ENCODE measurements at places on chromosomes 16 and 17. TPM values are rescaled to one million over a fixed set of nuclear protein-coding genes. Genes with fewer than 3 reads are reported as not detected.

GRCh38 chr17:20073055-20073979, 64.2 kb downstream of the SPECC1 start:
- no peak for ATAC-seq

DNA sequence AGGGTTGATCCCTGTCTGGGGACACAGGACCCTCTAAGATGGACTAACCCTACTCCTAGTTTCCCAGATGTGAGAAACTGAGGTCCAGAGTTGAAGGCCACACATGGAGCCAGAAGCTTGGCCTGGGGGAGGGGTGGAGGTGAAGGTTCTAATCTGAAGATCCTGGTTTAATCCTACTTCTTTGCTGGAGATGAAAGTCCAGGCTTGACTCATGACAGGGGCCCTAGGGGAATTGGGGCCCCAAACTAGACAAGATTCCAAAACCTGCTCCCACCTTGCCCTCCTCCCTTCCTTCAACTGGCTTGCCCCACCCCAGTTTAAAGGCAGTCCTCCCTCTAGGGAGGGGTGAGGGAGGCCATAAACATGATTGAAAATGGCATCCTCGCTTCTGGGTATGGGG, 21.6 kb downstream of the IGF2BP1 start:
- ATAC-seq: no peak

DNA sequence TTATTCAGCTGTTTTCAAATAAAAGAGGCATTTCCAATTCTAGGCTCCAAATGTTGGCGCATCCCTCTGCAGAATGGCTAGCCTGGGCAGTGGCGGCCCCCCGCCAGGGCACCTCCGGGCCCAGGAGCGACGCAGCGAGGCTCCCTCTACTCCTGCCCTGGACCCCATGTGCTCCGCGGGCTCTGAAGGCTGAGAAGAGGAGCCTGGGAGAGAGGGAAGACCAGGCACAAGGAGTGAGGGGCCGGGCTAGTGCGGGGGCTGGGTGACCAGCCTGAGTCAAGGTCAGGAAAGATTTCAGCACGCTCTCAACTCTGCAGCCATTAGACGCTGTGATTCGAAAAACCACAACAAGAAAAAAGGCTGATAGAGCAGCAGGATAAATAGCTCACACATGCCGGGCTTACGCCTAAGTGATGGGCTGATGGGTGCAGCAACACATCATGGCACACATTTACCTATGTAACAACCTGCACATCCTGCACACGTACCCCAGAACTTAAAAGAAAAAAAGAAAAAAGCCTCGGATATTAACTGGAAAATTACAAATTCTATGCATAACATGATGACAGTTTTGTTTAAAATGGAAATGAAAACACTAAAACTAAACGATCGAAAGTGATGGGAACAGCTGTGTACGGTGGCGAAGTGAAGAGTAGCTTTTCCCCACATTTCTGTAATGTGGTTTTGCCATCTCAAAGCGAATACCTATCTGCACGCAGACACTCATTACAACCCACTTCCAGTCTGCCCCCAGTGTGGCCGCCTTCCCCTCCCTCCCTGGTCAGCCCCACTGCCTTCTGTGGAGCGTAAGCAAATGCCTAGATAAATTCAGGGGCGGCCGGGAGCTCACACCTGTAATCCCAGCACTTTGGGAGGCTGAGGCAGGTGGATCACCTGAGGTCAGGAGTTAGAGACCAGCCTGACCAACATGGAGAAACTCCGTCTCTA, 44.4 kb downstream of the MAP1LC3B start:
- peak; percentile 87 for ATAC-seq

DNA sequence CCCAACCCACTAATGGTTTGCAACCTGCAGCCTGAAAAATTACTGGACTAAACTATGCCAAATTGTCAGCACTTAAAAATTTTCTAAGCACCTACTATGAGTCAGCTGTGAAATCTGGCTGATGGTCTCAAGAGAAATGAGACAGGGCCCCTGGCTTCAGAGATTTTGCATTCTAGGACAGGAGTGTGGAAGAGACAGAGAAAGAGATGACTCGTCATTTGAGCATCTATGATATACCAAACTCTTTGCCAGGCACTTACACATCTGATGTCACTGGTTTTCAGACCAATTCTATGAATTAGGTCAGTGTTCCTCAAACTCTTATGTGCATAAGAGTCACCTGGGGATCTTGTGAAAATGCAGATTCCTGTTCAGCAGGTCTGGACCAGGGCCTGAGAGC, 44.4 kb downstream of the CLEC19A start:
- ATAC-seq: no peak

GRCh38 chr16:63983401-63983800, 1138.5 kb downstream of the CDH11 start:
- no peak for ATAC-seq

GRCh38 chr17:5480962-5481361, 5.0 kb downstream of the DERL2 start:
- no peak for ATAC-seq

GRCh38 chr17:79919164-79919585, 79.9 kb upstream of the CBX4 start:
- ATAC-seq: peak; percentile 60

DNA sequence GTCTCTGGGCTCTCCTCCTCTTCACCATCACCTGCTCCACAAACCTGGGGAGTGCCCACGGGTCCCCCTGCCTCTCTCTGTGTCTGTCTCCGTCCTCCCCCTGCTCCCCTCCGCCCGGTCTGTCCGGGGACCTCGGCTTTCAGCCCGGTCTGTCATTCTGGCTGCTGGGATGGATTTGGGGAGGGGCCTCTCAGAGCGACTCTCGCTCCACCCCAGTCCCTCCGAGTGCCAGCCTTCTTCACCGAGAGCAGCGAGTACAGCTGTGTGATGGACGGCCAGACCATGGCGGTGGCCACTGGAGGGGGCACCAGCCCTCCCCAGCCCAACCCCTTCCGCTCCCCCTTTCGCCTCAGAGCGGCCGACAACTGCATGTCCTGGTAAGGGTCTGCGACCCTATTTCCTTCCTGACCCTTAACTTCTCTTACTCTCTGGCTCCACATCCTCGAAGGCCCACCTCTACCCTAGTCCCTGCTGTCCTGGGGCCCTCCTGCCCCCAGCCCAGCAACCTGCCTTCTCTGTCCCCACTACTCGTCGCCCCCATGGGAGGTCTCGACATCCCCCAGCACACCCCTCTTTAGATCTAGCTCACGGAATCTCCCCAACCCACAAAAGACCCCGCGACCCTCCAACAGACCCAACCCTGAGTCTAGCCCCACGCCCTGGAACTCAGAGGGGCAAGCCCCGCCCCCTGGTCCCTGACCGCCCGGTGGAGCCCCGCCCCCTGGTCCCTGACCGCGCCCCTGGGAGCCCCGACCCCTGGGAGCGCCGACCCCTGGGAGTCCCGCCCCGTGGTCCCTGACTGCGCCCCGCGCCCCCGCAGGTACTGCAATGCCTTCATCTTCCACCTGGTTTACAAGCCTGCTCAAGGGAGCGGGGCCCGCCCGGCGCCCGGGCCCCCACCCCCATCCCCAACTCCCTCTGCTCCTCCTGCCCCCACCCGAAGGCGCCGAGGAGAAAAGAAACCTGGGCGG, 5.6 kb upstream of the CXCL16 start:
- ATAC-seq: peak; percentile 24

DNA sequence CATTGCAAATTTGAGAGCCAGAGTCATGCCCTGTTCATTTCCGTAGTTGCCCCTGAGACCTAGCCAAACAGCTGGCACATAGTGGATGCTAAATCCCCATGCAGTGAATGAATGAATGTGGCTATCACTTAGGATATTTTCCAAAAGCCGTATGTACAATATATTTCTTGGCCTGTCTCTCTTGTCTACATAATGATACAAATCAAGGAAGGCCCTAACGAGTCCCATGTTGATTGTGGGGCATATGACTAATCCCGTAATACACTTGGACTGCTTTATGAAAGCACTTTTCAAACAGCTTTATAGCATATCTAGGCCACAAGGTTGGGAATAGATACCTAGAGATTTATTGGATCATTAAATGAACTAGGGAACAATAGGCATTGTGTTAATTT, 478.0 kb downstream of the SLC39A11 start:
- no peak for ATAC-seq

DNA sequence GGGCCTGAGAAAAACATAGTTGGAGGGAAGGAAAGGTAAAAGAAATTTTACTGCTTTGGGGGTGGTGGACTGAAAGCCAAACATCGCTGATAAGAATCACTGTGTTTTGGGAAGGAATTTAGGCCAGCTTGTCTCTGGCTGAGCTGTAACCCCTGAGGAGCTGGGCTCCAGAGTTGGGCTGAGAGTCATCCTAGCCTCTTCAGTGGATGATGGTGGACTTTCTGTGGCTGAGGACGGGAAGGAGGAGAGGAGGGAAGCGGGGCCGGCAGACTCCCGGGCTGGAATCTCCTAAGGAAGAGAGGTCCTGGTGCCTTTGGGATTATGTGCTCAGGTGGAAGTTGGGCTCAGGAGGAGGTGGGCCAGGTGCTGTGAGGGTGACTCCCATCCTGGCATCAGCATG, 8.6 kb downstream of the WNT9B start:
- no peak for ATAC-seq

- ATAC-seq: peak; percentile 52
These were observed 10.3 kb upstream of the ZFHX3 start for GRCh38 chr16:73058221-73058615.

DNA sequence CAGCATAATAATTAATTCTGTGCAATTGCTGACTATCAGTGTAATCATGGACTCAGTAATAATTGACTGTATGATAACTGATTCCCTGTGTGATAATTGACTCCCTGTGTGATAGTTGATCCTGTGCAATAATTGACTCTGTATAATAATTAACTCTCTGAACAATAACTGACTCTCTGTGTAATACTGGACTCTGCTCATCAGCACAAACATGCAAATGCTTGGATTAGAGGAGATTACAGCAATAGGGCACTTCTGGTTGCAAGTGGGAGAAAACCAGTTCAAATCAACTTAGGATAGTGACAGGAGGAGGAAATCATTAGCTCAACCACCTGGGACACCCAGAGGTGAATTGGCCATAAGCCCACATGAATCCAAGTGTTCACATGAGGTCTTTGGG, 582.1 kb downstream of the RBFOX1 start:
- no peak for ATAC-seq

GRCh38 chr16:67184995-67185650, 1.4 kb upstream of the MATCAP1 start:
- peak; percentile 20 for ATAC-seq

- ATAC-seq: no peak
These were observed 5.7 kb downstream of the CDC42EP4 start for GRCh38 chr17:73305845-73306836.

- ATAC-seq: peak; percentile 35
These were observed 3.4 kb upstream of the NTN3 start for GRCh38 chr16:2467528-2468232.

- ATAC-seq: no peak
These were observed 35.7 kb upstream of the C16orf78 start for GRCh38 chr16:49337814-49338350.

DNA sequence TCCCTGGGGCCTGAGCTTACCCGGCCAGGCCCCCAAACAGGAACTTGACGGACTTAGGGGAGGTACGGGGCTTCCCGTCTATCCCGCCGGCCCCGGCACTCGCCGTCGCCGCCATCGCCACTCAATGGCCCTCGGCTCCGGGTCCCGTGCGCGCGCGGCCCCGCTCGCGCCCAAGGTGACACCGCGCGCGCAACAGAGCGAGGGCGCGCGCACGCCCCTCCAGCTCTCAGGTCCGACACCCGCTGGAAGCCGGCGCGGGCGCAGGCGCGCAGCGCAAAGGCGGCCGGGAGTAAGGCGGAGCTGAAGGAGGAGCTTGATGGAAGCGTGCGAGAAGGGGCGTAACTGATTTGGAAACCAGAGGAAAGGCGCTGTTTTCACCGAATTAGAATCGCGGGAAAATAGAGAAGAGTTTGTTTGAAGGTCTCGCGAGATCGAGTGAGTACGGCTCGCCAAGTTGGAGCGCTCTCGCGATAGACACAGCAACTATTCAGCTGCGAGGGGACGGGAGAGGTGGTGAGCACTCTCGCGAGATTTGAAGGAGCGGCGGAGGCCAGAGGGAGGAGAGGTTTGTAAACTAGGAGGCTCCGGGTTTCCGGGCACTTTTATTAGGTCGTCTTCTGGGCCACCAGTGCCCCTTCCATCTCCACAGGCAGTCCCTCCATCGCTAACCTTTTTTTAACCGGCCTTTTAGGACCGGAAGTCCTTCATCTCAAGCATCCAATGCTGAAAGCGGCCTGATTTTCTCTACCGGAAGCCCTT, at the start of the genes RNF167 and SLC25A11:
Gene RNF167 (plus strand): TSS at position 473 of the 759 bp plus-strand sequence. CDS start 642 bp downstream, outside the sequence.
Gene SLC25A11 (minus strand): TSS at position 251 of the 759 bp plus-strand sequence. CDS start 136 bp downstream, at position 115.
- ATAC-seq: peak; percentile 87

DNA sequence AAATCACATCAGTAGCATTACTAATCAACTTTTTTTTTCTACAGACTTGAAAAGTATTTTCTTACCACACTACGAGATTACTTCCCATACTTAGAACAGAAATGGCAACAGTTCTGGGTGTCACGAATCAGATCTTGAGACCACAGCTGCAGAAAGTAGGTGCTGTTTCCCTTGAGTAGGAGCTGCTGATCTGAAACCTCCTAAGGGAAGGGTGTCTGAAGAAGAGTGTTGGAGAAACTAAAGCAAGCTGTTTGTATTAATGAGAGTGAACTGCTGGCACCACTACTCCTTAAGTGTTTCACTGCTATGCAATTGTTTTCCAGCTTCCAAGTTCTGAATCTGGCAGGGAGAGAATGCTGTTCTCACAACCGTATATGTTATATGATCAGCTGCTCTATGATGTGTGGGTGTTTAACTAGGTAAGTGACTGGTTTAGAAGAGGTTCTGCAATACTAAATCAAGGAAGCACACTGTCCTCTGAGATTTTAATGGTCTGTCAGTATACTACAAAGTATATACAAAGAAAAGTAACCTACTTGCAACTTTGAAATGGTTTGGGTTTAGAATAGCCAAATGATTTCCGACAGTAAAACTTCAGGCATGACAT, 3.3 kb downstream of the ZNF652 start:
- no peak for ATAC-seq

The SLC13A2 gene
- 0.09 TPM for total RNA-seq

The SOX9 gene
- total RNA-seq: 14.5 TPM

The KRTAP4-3 gene
- total RNA-seq: not detected

The KRTAP3-1 gene
- not detected for total RNA-seq

The SLC5A10 gene
- total RNA-seq: 0.41 TPM

The NHLRC4 gene
- total RNA-seq: 0.46 TPM

The PDE6G gene
- total RNA-seq: 0.79 TPM

The GNG13 gene
- not detected for total RNA-seq

The TAC4 gene
- not detected for total RNA-seq

The TMEM92 gene
- total RNA-seq: 0.49 TPM

Measured in motor neuron (in vitro differentiated cells).